ENCODE measurements at places on chromosomes 6 and 20.

DNA sequence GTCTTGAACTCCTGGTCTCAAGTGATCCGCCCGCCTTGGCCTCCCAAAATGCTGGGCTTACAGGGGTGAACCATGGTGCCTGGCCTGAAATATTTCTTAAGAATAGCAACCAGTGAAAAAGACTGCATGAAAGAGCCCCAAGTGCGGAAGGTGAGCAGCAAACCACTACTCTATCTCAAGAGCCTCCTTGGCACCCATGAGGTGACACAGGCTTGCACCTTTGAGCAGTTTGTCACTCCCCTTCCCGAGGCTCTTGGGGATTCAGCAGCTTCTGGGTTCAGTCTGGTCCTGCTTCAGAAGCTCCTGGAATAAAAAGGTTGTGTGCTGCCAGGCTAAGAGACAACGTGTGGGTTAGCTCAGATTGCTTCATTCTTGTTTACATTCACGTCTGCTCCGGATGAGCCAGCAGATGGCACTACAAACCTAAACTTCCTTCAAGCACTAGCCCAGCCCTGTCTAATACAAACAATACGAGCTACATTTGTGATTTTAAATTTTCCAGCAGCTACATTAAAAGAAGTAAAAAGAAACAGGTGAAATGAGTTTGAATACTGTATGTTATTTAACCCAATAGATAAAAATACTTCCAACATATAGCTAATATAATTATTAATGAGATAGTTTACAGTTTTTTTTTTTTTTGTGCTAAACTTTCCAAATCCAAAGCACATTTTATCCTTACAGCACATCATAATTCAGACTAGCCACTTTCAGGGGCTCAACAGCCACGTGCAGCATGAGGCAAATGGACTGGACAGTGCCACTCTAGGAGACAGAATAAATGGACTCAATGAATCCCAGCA is 46.2 kb downstream of the GJA10 start:
- DNase-seq: peak; percentile 42

- no peak for DNase-seq
Observed at GRCh38 chr6:45427726-45428125, 50.0 kb upstream of the SUPT3H start.

- DNase-seq: no peak
Observed at GRCh38 chr6:151284548-151285017, 44.8 kb downstream of the AKAP12 start.

DNA sequence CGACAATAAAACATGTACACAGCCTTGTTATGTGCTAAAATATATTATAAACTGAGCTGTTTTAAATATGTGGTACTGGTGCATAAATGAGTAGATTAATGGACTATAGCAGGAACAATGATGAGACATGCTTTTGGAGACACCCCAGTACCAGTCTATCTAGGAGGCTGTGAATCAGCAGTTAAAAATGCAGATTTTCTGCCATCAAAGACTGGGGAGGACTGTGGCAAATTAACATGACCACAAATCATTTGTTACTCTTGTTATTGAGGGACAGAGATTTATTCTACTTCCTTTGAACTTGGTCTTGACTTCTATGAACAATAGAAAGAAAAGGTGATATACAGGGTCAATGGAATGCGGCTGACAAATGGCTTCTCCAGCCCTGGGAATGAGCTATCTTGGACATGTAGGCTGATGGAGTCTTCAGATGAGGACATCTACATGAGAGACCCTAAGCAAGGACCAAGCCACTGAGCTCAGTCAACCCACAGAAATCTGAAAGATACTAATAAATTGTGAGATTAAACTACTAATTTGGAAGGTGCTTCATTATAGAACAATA is 551.7 kb upstream of the GJE1 start:
- no peak for DNase-seq

GRCh38 chr6:135504734-135505133 is 7.2 kb upstream of the AHI1 start:
- no peak for DNase-seq

GRCh38 chr6:146106532-146106931 is 77.7 kb downstream of the GRM1 start:
- no peak for DNase-seq

DNA sequence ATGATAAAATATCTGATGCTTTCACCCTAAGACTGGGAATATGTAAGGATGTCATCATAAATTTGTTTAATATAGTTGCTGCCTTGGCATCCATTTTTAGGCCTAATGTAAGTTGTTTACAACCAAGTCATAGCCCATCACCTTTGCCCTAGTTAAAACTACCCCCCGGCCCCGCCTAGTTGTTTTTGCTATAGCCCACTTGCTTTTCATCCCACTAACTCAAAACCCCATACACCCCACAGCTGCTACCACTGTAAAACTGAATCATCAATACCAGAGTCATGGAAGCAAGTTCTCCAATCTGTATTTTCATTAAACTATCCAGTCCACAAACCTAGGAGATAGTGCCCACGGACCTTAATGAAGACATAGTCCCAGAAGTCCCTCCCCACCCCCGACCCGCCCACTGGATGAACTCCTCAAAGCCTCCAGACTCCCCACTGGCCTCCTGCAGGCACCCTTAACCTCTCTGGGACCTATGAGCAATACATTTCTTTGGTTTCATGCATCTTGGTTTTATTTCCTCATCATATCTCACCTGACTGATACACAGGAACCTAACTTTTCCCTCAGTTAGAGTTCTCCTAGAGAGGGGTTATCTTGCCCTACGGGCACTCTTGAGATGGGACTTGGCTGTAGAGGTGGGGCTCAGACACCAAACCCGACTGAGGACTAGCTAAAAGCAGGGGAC is 12.5 kb upstream of the ZDHHC14 start:
- DNase-seq: no peak

- no peak for DNase-seq
Observed at GRCh38 chr6:88728756-88729155, 234.7 kb downstream of the RNGTT start.

GRCh38 chr6:44012078-44012493 is 115.2 kb downstream of the MRPL14 start:
- no peak for DNase-seq

GRCh38 chr6:85124472-85125354 is 325.2 kb upstream of the NT5E start:
- no peak for DNase-seq

GRCh38 chr6:33609528-33609927 is 11.6 kb upstream of the ITPR3 start:
- no peak for DNase-seq

Measured in NCI-H1436 treated with DMSO at 0.1 percent for 48 hours (cell line).